IMR-90 (cell line): ENCODE measurements at places on chromosomes 1 and 21. TPM values are rescaled to one million over a fixed set of nuclear protein-coding genes. Genes with fewer than 3 reads are reported as not detected.

The THEM5 gene
- total RNA-seq = not detected in 2 replicates

GRCh38 chr1:94411237-94411636 lies 7.0 kb upstream of the ABCD3 start:
- no peak for DNase-seq

The GSTM3 gene
- 101 and 131 TPM in 2 replicates for total RNA-seq

DNA sequence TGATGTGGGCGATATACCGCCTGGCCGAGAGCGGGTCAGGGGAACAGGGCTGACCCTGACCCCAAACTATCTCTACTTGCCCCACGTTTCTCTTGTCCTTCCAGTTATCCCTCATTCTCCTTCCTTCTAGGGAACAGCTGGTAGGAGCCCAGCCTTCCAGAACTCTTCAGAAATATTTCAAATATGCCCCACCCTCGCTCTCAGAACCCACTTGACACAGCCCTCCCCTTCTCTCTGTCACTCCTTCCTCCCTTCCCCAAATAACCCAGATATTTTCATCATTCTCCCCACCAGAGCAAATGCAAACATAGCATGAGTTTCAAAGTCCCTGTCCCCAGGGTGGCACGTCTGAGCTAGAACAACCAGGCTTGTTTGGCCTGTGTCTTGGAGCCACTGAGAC lies 1.1 kb downstream of the CACNA1S start:
- DNase-seq = no peak

DNA sequence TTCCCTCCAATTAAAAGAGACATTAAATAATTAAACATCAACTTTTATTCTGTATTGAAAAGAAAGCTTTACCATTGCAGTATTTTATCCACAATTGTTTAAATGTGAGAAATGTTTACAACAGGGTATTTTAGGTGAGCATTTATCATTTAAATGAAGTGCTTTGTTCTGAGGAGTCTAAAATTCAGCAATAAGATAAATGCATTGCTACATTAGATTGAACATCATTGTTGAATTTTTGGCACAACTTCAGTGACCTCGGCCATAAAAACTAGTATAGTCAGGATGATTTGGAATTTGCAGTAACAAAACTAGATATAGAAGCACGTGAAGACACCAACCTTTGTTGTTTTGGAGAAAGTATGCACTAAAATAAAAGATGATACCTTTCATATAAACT lies 692.9 kb downstream of the USP25 start:
- DNase-seq = no peak

- DNase-seq = no peak
Observed at GRCh38 chr1:25583519-25584370, 32.8 kb upstream of the MAN1C1 start.

- DNase-seq = peak; percentile 73
Observed at GRCh38 chr1:2459757-2460156, 16.3 kb upstream of the PLCH2 start.

The CD2 gene
- total RNA-seq = not detected in 2 replicates

GRCh38 chr1:23836037-23836436 lies 10.8 kb upstream of the HMGCL start:
- DNase-seq = no peak

DNA sequence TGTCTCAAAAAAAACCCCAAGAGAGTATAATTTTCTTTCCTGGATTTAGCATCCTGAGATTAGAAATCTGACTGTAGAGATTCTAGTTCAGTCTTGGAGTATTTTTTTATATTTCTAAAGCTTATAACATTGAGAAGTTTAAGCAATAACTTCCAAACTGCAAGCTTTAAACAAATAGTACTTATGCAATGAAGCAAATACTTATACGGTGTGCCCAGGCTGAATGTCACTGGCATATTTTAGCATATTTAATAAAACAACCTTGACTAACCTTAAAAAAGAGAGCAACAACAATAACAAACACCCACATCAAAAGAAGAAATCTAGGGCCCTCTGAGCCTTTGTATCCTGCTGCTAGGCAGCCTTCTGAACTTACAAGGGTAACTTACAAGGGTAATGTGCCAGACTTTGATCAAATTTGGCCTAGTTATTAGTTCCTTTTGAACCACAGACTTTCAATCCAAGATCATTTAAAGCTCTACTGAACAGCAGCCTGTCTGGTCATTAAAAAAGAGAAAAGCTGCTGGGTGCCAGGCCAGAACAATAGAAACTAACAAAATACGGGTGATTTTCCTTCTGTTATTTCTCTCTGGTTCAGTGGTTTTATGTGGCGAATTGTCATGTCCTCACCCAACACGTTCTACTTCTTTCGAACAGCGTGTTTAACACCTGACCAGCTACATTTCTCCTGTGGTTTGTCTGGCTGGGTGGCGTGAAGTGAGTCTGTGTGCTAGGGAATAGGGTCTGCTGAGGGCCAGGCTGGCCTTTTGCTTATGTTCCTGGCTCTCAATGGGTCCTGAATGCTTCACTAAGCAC lies 16.2 kb downstream of the MTOR start:
- DNase-seq = no peak

DNA sequence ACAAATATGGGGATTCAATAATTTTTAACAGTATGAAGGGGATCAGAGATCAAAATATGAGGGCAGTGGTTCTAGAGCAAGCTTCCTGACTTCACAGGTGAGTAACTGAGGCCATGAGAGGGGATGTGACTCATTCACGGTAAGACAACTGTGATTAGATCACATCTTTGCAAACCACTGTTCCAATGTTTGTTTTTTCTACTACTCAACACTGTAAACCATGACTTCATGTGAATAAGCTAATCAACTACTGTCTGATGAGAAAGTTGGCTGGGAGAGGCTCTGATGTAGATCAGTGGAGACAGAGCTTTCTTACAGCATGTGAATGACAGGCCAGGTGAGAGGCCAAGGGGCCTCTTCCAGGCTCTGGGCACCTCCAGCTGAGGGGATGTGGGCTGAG lies 84.7 kb downstream of the BRINP2 start:
- DNase-seq = peak; percentile 78

DNA sequence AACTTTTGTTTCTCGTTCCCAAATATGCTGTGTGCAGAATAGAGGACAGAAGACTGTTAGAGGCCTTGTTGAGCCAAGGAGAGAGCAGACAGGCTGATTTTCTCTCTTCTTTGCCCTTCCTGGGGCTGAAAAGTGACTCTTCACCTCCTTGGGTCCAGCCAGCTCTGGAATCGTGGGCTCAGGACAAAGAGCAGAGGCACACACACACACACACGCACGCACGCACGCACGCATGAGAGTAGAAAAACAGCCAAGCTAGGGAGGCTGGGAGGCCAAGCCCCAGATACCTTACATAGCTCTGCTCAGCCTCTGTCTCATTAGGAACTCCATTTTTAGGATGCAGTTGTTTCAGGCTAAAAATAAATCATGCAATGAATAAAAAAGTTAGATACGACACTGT lies at the start of gene CASQ2:
Gene CASQ2 (minus strand): TSS at position 166 of the 400 bp plus-strand sequence. CDS start 173 bp downstream, outside the sequence.
- no peak for DNase-seq
